Stimulated activated CD8-positive, alpha-beta memory T cell treated with anti-CD3 and anti-CD28 coated beads, Interleukin-2, amount 100 ng/mL, for 1 hour (primary cell): ENCODE measurements at places on chromosomes 5 and 9.

DNA sequence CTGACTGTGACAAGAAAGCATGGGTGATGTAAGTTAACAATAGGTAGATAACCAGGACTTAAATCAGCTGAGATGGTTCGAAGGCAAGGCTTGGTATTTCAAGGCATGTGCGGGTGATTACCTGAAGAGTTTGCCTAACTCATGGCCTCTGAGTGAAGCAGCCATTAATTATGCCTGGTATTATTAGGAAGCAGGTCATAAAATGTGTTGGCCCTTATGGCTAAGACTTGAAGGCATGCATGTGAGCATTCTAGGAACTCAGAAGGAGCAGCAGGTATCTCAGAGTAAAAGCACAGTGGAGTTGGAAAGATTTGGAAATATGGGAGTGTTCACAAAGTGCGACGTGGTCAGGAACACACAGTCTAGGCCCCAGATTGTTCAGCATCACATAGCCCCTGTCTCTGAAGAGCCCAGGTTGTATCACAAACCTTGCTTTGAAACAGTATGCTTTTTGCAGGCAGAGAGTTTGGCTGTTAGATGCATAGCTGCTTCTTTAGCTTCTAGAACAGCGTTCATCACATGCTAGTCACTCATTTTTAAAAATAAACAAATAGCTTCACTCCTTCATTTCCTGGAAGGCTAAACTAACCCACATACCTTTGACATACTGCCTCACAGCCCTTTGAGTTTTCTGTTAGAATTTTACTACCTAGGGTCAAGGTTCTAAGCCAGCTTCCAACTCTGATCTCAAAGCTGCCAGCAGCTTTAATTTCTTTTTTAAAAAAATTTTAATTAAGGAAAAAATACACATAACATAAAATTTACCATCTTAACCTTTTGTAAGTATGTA, 2.1 kb downstream of the HEXB start:
- DNase-seq = no peak

DNA sequence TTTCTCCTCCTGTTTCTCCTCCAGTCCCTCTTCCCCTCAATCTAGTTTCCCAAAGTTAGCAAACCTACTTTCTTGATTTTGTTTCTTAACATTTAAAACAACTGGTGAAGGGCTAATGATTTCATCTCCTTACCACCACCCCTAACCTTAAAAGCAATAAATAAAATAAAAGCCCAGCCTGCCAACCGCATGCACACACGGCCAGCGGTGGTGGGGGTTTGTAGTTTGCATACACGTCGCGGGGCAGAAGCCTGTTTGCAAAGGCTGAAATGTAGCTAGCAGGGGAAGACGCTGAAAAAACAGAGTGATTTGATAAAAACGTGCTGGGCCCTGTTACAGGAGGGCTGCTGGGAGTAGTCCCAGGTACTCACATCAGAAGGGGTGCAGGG, 1.9 kb upstream of the DMRT2 start:
- DNase-seq = no peak

DNA sequence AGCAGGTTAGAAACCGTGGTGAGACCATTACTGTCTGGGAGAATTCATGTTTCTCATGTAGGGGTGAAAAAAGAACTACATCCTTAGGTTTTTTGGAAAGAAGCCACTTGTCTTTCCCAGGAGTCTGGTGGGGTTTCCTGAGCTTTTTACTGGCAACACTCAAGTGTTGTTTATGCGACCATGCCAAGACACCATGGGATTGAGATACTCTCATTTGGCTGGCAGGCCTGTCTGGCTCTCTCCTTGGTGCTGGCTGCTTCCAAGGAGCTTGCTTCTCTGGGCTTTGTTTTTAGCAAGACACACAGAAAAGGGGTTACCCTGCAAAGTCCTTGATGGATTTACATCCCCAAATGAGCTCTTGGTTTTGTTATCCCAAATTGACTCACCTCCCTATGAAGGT, 80.9 kb upstream of the ISL1 start:
- DNase-seq = no peak

DNA sequence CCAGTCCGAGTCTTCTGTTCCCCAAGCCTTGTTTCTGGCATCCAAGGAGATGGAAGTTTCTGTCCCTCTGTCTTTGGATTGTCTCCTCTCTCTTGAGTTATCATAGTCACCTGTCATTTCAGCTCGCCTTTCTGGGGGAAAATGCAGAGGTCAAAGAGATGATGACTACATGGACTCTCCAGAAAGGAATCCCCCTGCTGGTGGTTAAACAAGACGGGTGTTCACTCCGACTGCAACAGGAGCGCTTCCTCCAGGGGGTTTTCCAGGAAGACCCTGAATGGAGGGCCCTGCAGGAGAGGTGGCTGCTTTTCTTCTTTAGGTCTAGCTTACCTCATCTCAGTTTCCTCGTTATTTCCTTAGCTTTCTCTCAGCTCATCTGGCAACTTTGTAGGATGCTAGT, 25.1 kb downstream of the ERAP2 start:
- DNase-seq = no peak

DNA sequence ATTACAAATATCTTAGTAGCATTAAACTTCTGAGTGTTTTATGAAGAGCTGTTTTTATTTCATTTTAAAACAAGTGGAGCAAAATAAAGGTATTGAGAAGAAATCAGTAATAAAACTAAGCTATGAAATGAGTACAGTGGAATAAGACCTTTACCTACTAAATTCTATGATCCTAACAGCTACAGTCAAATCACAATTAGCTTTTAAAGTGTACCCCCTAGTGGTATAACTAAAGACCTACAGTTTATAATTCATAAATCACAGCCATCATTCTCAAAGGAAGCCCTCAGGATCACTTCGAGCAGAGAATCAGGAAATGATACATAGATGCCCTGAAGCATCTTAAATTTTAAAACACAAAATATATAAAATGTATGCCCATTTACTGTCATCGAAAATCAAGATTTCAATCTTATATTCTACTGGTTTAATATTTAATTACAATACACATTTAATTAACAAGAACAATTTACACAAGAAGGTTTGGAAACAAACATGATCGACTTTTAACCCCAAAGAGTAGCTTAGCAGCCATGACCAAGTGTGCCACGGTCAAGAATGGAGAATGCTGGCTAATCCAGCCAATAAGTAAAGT, 12.3 kb downstream of the CCNH start:
- no peak for DNase-seq

GRCh38 chr9:17135295-17136160, 688 bp downstream of the CNTLN start:
- no peak for DNase-seq

DNA sequence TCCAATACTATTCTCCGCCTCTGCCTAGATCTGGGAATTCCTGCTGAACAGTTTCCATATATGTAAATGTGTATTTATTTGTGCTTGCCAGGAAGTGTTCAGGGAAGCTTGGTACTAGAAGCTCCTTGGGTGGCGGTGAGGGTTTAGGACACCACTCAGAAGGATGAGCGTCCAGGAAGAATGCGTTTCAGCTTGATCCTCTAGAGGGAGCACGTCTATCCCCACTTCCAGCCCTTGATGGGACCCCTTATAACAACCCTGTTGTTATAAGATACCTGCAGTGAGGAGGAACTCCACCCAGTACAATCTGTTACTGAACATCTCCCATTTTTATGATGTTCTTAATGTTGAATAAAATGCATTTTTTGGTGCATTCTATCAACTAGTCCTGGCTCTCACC, 88.9 kb downstream of the CYFIP2 start:
- DNase-seq = no peak

- no peak for DNase-seq
Measured at GRCh38 chr5:135238622-135239452, 160.2 kb downstream of the MACROH2A1 start.

- no peak for DNase-seq
Measured at GRCh38 chr9:7298123-7298522, 501.5 kb downstream of the DMAC1 start.

- DNase-seq = no peak
Measured at GRCh38 chr5:172315587-172316493, 32.3 kb upstream of the UBTD2 start.

- DNase-seq = no peak
Measured at GRCh38 chr9:118659011-118659410, 710.2 kb downstream of the BRINP1 start.

- no peak for DNase-seq
Measured at GRCh38 chr9:1005043-1005667, 28.7 kb downstream of the DMRT3 start.

DNA sequence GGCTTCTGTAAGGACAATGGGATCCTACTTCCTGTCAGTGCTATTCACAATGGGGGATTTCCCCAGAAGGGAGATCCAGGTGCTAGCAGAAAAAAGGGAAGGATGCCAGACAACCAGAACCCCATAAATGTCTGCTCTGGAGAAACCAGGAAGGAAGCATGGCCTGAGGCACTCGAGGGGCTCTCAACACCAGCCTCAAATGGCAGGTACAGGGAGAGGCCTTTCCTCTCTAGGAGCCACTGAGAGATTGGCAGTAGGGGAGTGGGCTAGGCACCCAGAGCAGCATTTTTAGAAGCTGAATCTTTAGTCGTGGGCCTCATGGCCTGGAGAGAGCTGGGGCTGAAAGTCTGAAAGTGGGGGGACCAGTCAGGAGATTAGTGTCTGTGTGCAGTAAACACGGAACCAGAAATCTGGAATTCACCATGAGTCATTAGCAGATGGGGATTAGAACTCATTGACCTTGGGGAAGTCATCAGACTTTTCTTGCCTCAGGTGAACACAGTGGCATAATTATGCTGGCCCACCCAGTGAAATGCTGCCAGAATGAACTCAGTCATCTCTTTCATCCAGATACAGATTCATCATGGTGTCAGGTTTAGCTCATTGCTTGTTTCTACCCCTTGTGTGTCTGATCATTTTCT, 28.3 kb downstream of the ARHGEF28 start:
- DNase-seq = no peak

- no peak for DNase-seq
Measured at GRCh38 chr5:111973961-111974360, 217.0 kb upstream of the NREP start.

- no peak for DNase-seq
Measured at GRCh38 chr5:73395256-73395655, 53.3 kb downstream of the FOXD1 start.

DNA sequence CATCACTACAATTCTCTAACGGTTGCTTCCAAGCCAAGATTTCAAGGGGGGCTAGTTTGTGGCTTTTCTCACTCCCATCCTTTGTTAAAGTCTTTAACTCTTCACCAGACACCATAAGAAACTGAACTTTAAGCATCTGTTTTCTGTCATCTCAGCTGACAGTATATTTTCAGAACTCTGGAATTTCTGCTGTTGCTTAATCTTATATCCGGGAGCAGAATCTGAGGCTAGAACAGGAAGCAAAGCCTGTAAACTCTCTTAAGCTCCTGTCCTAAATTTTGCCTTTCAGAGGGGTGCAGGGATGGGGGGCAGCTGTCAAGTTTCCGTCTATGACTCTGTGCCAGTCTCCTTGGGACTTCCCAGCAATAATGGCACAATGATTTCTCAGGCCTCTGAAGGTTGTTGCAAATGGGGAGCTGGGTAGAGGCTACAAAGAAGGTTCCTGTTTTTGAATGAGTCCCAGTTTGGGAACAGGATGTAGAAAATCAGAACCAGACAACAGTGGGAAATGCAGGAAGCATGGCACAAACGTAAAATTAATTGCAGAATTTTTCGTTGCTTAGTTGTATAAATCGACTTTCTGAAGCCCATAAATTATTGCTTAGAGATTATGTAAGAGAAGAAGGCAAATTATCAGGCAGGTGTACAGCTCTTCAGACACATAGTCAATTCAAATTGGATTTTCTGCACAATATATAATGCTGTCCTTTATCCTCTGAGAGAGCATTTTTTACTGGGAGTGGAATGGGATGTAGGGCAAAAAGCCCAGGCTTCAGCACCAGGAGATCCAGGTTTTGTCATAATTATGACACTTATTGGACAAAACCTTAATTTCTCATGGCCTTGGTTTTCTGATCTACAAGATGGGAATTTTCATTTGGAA, 430.9 kb downstream of the DMAC1 start:
- DNase-seq = no peak

DNA sequence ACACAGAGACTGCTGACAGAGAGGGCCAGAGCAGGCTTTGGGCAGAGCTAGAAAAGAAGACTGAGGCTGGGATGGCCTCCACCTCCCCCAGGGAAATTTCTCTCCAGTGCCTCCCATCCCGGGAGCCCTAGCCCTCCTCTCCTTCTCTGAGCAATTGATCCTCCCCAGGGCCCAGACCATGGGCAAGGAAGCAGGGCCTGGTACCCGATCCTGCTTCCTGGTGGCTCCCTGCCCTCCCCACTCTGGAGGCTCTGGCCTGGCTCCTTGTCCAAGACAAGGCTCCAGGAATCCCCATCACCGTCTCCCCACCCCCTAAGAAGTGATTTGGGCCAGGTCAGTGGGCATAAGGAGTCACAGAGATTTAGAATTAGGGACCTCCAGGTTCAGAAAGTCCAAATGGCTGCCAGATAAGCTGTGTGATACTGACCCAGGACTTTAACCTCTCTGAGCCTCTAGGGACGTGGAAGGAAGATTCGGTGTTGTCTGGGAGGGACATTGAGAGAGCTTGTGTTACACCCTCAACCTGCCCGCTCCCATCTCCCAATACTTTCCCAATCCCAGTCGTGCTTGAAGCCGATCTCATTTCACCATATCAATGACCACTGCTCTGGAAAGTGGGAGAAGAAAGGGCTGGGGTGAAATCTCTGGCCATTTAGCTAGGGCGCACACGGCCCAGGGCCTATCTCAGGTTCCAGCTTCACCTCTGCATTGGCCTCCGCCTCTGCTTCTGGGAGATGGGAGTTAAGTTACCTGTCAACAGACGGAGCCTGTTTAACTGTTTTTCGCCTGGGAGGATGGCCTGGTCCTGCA, 25.8 kb upstream of the KIF12 start:
- no peak for DNase-seq

GRCh38 chr5:10746711-10747110, 14.3 kb downstream of the DAP start:
- DNase-seq = no peak

- DNase-seq = no peak
Measured at GRCh38 chr5:131482617-131483016, 152.4 kb downstream of the RAPGEF6 start.

DNA sequence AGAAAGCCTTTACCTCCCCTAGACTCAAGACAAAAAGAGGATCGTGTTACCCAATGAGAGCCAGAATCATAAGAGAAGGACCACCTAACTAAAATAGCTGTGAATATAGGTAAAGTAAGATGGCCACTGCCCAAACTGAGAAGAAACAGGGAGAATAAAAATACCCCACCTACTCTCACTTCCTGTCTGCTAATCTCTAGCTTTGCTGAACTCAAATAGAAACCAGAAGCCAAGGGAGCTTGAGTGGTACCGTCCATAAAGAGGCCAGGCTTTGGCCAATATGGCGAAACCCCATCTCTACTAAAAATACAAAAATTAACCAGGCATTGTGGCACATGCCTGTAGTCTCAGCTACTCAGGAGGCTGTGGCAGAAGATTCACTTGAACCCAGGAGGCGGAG, 123.0 kb upstream of the FST start:
- no peak for DNase-seq
